LHCN-M2 (cell line): ENCODE measurements at places on chromosomes 5 and 9. TPM values are rescaled to one million over a fixed set of nuclear protein-coding genes. Genes with fewer than 3 reads are reported as not detected.
A peak's percentile ranks its signal among the peaks of the same experiment; 100 is the strongest.

FIBCD1 gene
- 0.51 and 1.7 TPM in 2 replicates for total RNA-seq

WWC1 gene
- total RNA-seq: 0.29 and 0.96 TPM in 2 replicates

KCNV2 gene
- not detected in 2 replicates for total RNA-seq

GABRA6 gene
- total RNA-seq: not detected in 2 replicates

DDX41 gene
- total RNA-seq: 153 and 185 TPM in 2 replicates

PCDHGA12 gene
- 6.1 and 6.9 TPM in 2 replicates for total RNA-seq

- no peak for DNase-seq
Observed at GRCh38 chr5:26666371-26666770, 372.0 kb downstream of the CDH9 start.

DNA sequence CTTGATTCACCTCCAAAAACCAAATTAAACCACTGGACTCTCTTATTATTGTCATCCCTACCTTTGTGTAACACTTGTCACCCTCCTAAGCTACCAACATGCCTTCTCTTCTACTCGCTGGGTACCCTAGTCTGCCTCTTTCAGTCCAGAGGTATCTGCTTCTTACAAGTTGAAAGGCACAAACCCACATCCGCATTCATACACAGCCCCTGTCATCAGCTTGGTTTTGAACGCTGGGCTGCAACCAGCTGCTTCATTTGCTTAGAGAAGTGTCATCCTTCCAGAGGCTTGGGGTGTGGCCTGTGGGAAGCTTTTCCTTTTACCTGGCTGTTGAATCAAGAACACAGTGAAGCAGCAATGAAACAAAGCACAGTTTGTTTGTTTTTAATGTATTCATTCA, 138.8 kb upstream of the WWC1 start:
- no peak for DNase-seq

DNA sequence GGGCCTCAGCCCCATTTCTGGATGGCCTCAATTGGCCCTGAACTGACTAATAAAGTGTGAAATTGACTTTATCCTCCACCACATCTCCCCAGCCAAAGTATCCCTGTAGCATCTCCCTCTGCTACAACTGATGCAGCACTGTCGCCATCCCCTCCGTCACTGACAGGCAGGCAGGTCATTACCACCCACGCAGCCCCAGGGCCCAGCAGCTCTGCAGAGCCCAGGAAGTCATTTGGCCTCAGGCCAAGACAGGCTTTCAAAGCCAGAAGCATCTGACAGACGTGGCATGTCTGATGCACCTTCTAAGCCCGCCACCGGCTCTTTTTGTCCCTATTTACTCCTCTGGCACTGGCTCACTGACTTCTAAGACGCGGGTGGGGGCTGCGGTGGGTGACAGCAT, 65.3 kb downstream of the ARHGEF37 start:
- no peak for DNase-seq

GRCh38 chr5:169609716-169610115, 26.1 kb downstream of the SPDL1 start:
- DNase-seq: no peak

GRCh38 chr5:52491071-52491787, 296.5 kb upstream of the ITGA1 start:
- no peak for DNase-seq

- DNase-seq: peak; percentile 12
Observed at GRCh38 chr5:181044662-181045305, 4.7 kb downstream of the BTNL9 start.

DNA sequence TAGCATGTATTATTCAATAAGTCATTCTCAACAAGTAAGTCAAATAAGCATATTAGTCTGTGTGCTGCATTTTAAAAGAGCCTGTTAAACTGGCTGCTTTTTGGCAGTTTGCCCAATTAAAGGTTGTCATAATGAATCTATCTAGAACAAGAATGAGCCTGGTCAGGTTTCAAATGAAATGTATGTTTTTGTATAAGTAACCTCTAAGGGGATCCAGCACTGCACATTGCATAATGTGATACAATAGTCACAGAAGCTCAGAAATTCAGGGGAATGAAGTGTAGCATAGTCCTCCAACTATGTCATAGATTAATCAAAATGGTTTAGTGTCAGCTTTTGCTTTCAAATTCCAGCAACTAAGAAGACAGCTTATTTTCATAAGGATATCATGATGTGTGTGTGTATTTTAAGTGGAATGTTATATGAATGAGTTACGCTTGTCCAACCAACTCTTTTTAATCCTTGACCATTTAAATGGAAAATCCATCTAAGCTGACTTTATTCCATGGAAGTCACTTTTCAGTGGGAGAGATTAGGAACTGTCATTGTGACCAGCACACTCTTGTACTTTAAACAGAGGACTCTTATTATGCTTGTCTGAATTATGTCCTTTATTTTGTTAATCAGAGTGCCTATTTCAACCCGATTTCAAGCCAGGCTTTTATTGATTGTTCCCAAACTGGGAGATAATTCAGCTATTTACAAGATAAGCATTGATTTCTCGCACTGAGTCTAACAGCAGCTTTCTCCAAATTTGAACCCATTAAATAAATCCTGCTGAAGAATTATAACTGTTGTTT, 283.9 kb upstream of the ADAMTSL1 start:
- DNase-seq: no peak

GRCh38 chr5:43104057-43104456, 16.7 kb upstream of the ZNF131 start:
- DNase-seq: no peak

DNA sequence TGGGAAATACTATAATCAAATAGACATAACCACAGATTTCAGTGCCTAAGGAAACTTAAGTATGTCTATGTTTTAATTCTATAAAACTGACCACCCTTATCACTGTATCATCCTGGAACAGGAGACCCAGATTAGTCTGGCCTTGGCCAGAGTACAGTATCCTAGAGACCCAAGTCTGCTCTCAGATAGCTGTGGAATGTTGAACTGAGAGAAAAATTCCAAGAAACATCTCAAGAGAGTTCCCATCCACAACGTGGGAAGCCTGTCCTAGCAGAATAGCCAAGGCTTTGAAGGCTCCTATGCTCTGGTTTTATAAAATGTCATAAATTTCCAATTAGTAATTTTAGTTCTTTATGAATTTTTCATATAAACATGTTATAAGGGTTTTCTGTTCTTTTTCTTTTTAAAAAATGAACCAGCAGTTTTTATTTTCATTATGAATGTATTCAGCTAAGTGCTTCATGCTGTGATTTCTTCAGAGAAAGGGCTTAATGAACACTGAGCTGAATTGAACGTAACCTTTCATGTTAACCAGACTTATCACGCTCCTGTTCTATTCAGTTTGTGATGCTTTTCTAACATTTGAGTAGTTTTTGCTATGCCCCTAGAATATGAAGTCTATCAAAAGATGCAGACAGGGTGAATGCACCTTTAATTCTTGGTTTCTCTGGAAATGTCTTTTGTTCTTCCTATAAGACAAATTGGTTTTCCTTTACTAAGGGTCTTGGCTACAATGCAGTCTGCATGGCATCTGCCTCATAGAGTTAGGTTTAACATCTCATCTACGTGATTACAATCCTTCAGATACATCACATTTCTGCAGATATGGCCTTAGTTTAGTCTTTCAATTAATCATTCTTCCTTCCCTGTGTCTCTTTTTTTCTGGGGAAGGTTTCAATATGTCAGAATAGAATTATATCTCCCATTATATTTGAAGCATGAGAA, 230.8 kb downstream of the CYLC2 start:
- no peak for DNase-seq

DNA sequence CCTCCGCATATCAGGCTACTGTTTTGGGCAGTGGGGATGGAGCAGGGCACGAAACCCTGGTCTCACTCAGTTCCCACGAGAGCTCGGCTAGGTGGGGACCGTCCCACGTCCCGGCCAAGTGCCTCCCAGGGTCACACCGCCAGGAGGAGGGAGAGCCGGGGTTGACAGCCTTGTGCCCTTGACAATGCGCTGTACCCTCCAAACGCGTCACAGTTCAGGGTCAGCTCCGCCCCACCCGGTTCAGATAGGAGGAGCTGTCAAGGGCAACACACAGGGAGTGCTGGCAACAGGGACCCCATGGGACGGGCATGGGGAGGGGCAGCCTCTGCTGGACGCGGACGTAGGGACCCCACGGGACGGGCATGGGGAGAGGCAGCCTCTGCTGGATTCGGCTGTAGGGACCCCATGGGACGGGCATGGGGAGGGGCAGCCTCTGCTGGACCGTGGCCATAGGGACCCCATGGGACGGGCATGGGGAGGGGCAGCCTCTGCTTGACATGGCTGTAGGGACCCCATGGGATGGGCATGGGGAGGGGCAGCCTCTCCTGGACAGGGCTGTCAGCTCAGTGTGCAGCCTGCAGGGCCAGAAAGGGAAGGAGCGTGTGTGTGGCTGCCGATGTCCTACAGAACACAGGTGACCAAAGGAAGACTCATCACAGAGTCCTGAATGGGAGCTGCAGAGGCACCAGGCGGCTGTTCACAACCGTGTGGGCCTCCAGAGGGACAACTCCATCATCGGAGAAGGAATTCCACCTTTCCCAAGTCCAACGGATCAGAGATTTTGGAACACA, 29.4 kb downstream of the PNPLA7 start:
- no peak for DNase-seq

GRCh38 chr9:109387206-109387605, 66.3 kb upstream of the EPB41L4B start:
- DNase-seq: no peak

DNA sequence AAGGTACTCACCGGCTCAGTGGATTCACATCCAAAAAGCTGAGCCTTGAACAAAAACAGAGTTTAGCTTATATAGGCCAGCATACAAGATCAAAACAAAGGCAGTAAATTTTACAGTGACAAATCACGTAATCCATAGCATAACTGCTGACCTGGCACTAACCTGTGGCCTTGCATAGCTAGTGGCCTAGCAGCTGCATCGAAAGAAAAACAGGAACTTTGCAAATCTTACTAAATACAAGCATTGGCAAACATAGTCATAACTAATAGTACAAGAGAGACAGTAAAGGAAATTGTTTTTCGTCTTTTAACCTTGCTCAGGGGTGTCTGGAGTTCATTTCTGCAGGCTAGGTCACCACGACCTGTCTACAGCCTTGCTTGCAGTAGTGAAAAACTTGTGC, 4.8 kb downstream of the HSDL2 start:
- DNase-seq: no peak

GRCh38 chr9:113993838-113994540, 84.1 kb downstream of the AMBP start:
- DNase-seq: no peak

DNA sequence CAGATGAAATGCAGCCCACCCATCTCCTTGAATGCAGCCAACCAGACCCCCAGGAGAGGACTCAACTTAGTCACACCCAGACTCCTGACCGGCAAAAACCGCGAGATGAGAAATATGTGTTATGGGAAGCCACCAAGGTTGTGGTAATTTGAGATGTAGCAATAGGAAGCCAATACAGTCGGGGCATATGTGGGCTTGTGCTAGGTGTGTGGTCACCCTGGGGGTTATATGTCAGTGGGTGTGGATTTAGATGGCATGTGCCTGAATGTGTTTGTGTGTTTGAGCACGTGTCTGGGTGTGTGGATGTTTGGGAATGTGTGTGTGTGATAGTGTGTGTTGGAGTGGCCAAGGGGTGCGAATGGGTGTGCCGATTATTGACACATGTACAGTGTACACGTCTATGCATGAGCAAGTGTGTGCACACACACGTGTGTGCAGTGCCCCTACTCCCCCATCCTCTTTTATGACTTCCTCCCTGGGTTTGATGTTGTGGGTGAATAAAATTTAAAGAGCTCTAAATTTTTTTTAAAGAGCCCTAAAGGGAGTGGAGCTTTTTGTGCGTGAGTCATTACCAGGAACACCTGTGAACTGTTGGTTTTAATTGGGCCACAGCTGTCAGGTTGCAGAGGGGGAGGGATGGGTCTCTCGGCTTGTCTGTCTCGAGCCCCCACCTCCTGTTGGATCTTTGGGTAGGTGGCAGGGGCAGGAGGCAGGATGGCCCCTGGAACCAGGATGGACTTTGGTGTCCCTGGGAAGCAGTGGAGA, 86.8 kb downstream of the LHX2 start:
- no peak for DNase-seq

- DNase-seq: no peak
Observed at GRCh38 chr5:151581347-151581746, 9.8 kb downstream of the FAT2 start.

DNA sequence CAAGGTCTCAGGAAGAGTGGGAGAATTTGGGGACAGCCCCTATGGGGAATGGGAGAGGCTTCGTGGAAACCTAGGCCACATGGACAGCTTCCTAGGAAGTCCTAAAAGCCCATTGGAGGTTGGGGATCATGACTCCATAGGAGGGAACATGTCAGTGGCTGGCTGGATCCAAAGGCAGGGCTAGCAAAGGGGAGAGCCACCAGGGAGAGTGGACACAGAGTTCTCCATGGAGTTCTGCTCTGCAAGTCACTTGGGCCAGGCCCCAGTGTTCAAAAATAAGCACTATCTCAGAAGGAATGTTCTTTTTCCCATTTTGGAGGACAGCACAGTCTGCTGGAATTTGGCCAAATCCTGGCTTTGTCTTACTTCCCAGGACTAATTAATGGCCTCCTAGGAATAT, 140.6 kb upstream of the RAD23B start:
- no peak for DNase-seq

- peak; percentile 64 for DNase-seq
Observed at GRCh38 chr5:72584466-72584865, 77.3 kb upstream of the ZNF366 start.

GRCh38 chr5:140305471-140305870, 2.6 kb upstream of the PFDN1 start:
- DNase-seq: no peak

DNA sequence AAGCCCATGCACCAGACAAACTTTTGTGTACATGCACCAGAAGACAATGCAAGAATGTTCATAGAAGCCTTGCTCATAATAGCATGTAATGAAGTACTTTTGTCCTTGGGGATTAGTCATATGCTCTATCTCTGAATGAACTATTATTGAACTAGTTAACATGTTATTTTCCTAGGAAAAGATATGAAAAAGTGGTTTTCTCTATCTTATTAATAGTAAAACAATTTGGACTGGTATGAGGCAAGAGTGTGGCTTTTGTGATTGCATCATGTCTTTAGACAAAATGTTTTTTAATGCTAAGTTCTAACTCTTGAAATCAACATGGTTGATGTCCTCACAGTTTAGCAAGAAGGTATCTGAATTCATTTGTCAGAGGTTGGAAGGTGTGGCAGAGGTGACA, 55.7 kb upstream of the SPDL1 start:
- peak; percentile 5 for DNase-seq

GRCh38 chr5:158807-159447, 32.4 kb upstream of the LRRC14B start:
- DNase-seq: no peak
